Hematopoietic multipotent progenitor cell treated with erythropoietin and hydrocortisone succinate and interleukin-3 and kit ligand, for 8 days (in vitro differentiated cells): ENCODE measurements at places on chromosomes 12 and 14.

- DNase-seq = no peak
These were observed 225.1 kb upstream of the DIO3 start for GRCh38 chr14:101336183-101336582.

- DNase-seq = no peak
These were observed 75.6 kb upstream of the DACT1 start for GRCh38 chr14:58562141-58562540.

DNA sequence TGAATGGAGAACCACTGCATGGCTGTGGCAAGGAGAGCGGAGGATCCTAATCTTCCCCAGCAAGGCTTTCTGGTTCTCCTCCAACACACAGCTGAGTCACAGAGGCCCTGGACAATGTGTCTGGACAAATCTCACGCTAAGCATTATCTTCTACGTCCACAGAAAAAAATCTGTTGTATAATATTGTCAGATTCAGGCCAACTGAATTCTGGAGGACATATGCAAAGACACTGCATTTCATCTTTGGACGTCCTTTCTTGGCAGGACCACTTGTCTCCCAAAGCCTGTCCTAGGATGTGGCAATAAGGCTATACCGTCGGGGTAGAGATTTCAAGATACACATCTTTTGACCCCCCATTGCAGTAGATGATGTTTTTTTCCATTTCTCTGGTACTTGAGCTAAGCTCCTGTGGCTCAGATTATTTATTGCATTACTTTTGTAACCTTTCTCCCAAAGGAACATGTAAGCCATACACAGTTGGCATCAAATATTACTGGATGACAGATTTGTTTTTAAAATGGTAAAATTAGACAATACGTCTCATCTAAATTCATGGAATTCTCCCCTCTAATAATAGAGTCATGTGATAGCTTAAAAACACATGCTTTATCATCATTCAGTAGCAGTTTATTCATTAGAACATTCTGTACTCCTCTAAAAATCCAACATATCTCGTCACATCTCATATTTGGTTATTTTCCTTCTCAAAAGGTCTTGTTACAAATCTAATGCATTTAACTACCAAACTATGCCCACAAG, 19.4 kb downstream of the LMO3 start:
- DNase-seq = no peak

- peak; percentile 65 for DNase-seq
These were observed 434.7 kb downstream of the FUT8 start for GRCh38 chr14:65847075-65847847.

DNA sequence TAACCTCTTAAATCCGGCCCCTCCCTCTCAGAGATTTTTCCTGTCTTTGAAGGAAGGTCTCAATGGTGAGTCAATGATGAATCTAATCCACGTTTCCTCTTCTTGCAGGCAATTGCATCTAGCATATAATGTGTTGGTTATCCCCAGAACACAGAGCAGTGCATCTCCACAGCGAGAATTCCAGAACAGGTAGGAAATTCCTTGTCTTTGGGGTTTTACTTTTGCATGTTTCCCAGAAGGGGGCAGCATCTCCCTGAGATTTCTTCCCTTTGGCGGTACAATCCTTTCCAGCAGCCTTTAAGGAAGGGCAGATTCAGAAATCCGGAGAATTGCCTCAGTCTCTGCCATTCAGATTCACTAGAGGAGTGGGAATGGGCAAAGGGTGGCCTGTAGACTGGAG, 128.0 kb downstream of the KCNA5 start:
- peak; percentile 44 for DNase-seq

DNA sequence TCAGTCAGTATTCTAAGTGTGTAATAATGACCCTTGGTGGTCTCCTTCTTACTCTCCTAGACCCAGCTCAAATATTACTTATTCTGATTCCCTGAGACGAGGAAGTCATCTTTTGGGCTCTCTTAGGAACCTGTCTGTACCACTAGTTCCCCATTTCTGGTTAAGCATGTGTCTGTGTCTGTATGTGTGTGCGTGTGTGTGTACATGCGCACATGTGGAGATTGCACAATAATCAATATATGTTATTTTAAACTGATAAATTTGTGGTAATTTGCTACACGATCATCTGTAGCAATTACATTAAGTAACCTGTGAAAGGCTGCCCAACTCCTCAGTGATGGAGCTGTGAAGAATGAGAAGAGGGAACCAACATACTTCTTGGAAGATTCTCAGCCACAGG, 132.2 kb downstream of the ASCL4 start:
- DNase-seq = no peak

- no peak for DNase-seq
These were observed 13.6 kb upstream of the CDCA4 start for GRCh38 chr14:105034315-105035039.

- DNase-seq = no peak
These were observed 54.8 kb downstream of the GOLGA5 start for GRCh38 chr14:92848887-92849286.

DNA sequence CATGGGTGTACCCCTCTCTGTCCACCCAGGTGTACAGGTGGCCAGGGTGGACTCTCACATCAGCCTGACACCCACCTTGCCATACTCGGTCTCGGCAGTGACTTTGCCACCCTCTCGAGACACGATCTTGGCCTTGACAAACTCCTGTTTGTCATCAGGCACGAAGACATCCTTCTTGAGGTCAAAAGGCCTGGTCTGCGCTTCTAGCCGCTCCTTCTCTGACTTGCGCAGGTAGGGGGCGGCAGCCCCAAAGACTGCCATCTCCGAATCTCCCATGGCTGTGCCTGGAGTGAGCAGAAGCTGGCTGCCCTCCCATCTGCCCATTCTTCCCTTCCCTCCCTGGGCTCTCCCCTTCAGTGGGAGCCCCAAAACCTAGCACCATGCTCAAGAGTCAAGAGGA, 2.0 kb downstream of the MYH7 start:
- no peak for DNase-seq

- DNase-seq = no peak
These were observed 4.4 kb upstream of the DDX23 start for GRCh38 chr12:48856379-48856778.

- no peak for DNase-seq
These were observed 183.3 kb upstream of the KITLG start for GRCh38 chr12:88763536-88764100.

GRCh38 chr14:38616959-38617358, 361.1 kb upstream of the CLEC14A start:
- no peak for DNase-seq

DNA sequence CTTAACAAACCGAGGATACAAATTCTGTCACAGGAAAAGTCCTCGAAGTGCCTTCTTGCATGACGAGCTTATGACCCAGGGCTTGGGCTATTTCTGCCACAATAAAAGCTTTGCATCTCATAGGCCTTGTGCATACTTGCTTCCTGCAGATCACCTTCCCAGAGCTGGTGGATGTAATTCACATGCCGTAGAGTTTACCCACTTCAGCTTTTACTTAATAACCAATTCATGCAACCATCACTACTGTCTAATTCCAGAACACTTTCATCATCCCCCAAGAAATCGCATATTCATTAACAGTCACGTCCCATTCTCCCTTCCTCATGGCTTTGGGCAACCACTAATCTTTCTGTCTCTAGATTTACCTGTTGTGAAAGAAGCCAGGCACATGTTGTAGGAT, 9.0 kb upstream of the BDKRB1 start:
- no peak for DNase-seq
